ENCODE measurements at places on chromosomes 5 and 9.

DNA sequence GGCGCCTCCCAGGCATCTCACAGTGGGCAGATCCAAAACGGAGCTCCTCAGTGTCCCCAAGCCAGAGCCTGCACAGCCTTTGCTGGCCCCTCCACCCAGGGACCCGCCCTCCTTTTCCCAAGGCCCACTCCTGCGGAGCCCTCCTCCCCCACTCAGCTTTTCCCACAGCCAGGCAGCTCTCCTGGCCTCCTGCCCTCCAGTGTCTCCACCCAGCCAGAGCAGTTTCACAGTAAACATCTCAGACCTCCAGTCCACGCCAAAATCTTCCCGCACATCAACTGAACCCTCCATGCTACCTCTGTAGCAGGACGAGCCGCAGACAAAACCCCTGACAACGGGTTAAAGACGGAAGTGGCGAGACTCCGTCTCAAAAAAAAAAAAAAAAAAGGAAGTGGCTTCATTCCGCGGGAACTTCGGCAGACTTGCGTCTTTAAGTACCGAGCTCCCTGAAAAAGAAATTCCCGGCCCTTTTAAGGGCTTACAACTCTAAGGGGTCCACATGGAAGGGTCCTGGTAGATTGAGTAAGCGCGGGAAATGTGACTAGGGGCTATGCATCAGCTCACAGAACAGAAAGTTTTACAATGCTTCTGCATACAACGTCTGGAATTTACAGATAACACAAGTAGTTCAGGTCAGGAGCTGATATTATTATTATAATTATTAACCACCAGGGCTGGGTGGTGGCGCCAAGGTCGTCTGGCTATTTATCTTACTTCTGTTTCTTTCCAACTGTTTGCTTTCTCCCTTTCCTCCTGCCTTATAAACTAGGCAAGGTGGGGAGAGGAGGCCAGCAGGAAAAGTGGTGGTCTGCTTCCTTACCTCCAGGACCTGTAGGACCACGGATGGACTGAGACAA lies 11.4 kb upstream of the GRIN1 start:
- DNase-seq = no peak

DNA sequence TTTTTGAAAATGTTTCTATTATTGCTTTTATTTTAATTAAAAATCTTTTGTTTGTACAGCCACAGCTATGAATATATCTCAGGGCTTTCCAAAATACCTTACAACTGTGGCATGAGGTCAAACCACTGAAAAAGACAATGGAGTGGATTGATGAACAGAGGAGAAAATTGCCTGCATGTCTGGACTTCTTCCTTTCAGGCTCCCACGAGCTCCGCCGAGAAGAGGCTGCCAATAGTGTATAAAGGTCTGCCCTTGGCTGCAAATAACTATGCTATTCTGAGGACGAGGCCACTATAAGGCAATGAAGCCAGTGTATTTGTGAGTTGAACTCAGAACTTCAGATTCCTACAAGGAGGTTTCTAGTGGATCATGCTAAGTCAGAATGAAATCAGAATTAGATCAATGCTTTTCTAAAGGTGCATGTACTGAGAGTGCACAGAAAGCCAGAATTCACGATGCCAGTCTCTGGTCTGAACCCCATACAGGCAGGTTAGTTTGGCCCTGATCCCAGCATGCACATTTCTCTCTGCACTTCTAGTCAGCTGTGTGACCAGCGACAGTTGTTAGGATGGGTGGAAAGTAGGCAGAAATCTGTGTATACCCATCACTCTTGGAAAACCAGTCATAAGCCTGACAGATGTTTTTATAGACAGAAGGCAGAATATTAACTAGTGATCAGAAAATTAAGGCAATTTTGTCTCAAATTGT lies 42.7 kb upstream of the PLPP1 start:
- DNase-seq = no peak

DNA sequence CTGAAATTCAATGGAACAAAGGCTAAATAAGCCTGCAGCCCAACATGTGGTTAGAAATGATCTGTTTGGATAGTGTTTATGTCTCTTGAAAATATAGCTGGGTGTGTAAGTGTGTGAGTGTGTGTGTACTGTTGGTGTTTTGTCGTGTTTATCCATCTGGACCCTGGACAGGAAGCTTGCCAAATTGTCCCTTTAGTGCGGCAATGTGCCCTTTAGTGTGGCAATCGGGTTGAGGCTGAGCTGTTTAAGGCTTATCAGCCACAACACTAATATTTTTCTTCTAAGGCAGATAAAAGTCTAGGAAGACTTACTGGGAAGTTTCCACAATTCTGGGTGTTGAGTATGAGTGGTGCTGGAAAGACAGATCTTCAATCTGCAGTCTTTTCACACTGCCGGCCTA lies 180.2 kb downstream of the YTHDC2 start:
- no peak for DNase-seq

DNA sequence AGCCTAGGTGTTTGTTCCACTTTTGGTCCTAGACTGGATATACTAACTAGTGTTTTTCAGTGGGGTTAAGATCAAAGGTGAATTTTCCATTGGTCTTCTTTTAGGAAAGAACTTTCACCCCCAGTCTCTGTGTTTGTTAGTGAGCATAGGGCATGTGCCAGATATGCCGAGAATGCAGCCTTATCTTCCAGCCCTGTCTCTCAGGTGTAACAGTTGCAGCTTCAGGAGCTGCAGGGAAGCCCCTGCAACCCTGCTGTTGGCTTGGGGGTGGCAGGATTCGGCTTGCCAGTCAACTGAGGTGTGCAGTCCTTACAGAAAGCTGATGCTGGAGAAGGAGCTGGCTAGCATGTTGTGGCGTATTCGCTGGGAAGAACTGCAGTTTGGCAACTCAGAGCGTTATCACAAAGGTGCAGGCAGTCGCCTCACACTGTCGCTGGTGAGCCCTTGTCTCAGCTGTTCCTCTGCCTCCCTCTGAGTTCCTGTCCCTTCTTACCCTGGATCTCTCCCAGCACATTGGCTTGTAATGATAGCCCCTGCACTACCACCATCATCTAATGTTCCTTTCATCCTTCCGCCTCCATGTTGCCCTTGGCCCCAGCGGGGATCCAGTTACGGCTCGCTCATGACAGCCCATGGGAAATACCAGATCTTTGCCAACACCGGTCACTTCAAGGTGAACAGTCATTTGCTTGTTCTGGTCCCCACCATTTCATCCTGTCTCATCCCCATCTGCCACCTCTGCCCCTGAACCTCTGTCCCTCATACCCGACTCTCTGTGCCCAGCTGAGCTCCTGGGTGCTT lies 10.1 kb downstream of the NPR2 start:
- no peak for DNase-seq

DNA sequence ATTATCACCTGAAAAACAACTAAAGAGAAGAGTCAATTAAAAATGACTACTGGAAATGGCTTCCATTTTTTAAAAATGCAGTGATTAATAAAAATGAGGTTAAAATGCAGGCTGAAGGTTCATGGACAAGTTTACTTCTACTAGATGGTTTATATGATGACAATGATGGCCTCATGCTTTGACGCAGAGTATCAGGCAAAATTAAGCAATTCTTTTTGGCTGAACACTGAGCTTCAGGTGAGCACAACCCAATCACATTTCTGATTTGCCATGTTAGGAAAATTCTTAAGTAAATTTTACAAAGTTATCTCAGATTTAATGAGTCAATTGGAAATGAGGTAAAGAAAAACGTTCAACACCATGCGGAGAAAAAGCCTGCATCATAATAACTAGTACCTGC lies 22.3 kb downstream of the DMGDH start:
- no peak for DNase-seq

DNA sequence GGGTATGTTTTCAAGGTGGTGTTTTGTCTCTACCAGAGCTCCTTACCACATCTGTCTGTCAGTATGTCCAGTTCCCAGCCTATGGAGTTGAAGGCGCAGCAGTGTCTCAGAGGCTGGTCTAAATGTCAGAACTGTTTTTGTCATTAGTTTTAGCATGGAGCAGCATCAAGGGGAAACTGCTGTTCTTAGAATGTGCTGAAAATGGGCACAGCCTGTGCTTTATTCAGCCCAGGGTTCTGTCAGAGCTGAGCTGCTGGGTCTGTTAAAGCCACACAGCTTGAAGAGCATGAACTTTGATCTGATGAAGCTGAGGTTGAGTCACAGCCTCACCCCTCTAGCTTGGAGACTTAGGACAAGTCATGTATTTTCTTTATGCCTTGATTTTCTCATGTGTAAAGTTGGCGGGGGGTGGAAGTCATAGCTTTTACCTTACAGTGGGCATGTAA lies 71.9 kb downstream of the RALGPS1 start:
- no peak for DNase-seq

DNA sequence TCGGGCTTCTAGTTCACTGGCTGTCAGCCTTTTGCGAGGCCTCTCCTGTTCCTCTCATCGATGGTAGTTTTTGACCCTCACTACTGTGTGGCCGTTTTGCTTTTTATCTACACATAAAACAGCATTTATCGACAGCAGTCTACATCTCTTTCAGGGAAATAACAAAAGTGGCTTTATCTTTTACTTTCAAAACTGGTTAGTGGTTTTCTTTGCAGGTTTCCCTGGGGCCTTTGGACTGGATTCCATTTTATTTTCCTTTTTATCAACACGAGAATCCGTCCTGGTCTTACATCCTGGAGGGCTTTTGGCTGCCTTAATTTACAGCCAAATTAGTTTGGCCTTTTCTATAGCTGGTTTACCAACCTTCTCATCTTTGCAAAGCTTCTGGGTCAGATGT lies 793 bp upstream of the PKD2L2 start:
- no peak for DNase-seq

- DNase-seq = no peak
Observed at GRCh38 chr9:114058688-114059046, 19.4 kb downstream of the AMBP start.

DNA sequence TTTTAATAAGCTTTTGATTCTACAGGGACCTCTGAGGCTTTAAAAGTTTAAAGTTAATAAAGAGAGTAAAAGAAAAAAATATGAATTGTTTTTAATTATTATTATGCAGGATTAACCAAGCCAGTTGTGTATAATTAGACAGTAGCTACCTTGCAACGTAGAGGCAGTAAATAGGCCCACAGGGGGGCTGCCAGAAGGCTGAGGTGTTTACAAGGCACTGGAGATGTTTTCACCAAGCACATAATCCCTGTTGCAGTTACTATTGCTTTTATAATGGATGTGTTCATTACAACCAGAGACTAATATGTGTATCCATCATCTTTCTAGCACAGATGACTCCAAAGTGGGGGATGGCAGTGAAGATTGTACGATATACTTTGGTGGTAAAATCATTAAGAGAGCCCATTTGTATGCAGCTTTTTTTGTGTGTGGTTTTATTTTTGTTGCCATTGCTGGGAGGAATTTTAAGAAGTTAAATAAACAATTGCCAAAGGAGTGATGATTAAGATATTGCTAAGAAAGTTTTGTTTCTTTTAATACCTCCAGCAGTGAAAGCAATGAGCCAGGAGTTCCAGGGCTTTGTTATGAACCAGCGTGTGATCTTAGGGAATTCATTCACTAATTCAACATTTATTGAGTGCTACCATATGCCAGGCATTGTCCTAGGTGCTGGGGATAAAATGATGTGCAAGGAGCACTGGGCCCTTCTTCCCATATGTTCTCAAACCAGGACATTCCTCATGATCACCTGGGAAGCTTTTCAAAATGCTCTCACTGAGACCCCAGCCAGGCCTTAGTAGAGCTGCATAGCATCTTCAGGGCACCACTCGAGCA lies 138.7 kb upstream of the EFNA5 start:
- DNase-seq = no peak

DNA sequence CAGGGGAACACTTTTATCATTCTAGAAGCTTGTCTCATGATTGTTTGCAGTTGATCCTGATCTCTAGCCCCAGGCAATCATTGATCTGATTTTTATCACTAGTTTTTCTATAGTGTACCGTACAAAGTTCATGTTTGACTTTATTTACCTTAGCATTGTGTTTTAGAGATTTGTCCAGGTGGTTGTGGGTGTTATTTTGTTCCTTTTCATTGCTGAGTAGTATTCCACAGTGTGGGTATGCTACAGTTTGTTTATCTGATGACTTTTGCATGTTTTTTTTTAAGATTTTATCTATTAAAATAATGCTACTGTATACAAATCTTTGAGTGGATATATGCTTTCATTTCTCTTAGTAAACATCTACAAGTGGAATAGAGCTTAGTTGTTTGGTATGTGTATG lies 26.2 kb downstream of the ZNF131 start:
- DNase-seq = no peak

DNA sequence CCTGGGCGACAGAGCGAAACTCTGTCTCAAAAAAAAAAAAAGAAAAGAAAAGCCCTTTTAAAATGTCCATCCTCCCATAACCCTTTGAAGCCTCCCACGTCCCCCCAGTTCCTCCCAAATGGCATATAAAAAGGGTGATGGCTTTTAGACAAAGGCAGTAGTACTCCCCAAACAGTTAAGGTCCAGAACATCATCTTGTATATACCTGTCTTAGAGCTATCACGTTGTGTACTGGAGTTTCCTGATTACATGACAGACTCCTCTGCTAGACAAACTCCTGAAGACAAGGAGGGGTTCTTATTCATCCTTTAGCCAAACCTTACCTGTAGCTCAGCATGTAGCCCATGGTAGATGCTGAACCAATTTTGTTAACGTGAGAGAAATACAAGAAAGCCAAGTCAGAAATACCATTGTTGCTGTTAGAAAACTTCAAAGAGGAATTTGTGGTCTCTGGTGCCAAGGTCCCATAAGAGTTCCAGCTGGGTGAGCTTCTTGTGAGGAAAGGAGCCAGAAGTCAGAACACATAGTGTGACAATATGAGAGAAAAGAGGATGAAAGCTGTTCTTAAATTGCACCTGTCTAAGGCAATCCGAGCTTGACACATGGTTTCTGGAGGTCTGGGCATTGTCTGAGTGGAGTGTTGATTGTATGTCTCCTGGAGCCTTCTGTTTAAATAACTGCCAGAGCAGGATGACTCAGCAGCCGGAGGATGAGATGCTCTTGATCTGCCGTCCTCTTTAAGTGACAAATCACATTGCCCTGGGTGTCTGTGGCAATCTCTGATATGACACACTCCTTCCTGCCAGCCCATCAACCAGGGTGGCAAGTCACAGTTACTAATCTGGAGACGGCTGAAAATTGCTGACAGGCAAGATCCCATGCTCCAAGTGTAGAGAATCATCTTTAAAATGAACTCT lies 69.1 kb downstream of the ARRDC3 start:
- DNase-seq = peak; percentile 54

- no peak for DNase-seq
Observed at GRCh38 chr5:111313017-111313724, 89.0 kb downstream of the CAMK4 start.

DNA sequence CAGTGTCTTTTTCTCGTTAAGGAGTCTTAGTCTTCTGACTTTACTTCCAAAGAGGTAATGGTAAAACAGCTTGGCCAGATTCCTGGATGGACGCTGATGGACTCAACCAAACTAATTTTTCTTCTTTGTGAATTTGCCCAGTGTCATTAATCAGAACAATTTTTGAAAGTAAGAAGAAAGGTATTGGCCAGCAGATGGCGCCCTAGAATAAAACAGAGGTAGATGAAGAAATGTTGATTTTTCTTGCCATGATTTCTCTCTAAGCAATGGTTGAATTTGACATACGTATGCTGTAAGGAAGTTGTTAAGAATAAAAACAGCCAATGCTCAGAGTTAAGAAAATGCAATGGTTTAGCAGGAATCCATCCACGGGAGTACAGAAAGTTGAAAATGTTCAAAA lies 500.0 kb downstream of the DIRAS2 start:
- peak; percentile 30 for DNase-seq
